ENCODE measurements at places on chromosomes 13 and 19. TPM values are rescaled to one million over a fixed set of nuclear protein-coding genes. Genes with fewer than 3 reads are reported as not detected.

The SYCN gene
- not detected for total RNA-seq

DNA sequence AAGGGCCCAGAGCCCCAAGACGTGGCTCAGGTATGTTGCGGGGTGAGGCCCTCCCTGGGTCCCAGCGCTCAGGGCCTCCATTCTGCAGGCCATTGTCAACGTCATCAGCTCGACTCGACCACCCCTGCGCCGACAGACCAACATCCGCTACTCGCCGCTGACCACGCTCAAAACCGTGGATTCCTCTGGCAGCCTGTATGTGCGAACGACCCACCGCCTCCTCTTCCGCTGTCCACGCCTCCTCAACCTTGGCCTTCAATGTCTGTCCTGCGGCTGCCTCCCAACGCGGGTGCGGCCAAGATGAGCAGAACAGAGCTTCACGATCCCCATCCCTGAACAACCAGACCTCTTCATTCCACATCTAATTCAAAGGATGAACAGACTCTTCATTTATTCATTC, 8.2 kb downstream of the RDH8 start:
- no peak for DNase-seq

DNA sequence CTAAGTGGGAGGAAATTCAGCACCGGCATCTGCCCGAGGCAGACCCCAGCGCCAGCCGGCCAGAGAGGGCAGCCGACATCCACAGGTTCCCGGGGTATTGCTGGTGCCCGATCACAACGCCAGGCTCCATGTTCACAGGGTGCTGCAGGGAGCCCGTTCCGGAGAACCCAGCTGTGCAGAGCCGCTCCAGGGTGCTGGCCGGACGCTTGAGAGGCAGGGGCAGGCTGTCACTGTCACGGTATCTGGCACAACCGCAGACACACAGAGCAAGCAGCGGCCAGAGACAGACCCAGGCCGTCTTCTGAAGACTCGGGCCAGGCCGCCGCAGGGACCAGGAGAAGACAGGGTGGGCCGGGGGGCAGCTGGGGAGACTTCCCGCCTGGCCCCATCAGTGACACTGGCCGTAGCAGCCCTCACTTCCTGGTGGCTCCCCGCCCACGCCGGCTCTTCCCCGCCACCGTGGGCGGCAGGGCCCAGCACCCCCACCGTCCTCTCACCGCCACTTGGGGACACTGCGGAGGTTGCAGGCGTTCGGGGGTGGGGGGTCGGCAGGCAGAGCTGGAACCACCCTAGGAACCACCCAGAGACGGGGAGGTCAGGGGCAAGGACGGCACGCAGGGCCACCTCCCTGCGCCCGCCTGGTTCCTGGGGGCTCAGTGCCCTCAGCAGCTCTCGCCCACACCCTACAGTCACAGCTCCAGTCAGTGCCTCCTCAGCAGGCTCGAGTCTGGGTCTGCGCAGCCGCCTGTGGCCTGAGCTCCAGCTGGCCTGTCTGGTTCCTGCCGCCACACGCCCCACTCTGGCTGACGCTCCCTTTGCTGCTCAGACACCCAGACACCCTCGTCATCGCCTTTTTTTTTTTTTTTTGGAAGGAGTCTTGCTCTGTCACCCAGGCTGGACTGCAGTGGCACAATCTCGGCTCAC, 3.8 kb downstream of the RNF126 start:
- no peak for DNase-seq

The CRYL1 gene
- total RNA-seq: 41.3 TPM

- no peak for DNase-seq
Observed at GRCh38 chr13:30477346-30478195, 11.8 kb upstream of the HMGB1 start.

The CLEC17A gene
- not detected for total RNA-seq

The ZNF675 gene
- 7.9 TPM for total RNA-seq

DNA sequence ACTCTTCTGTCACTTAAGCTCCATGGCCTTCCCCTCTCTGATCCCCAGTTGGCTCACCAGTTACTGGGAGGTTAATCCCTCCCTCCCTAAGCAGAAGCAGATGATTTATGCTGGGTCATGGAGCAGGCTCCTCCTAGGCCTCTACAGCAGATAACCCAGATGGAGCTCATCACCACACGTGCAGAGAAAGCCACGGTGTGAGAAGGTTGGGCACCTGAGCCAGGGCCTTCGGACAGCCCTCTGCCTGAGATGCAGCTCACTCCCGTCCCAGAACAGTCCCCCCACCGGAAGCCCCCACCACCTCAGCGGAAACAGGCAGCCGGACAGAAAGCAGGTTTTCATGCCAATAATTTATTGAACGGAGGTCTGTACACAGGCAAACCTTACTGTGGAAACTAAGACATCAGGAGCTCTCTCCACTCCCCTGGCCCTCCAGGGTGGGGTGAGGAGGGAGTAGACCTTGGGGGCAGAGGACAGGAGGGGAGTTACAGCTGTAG, 9.8 kb downstream of the ZNF526 start:
- DNase-seq: no peak

The ALG11 gene
- 13.5 TPM for total RNA-seq

Data from epithelial cell of proximal tubule (primary cell).